ENCODE measurements at places on chromosomes 3 and 15. TPM values are rescaled to one million over a fixed set of nuclear protein-coding genes. Genes with fewer than 3 reads are reported as not detected.

DNA sequence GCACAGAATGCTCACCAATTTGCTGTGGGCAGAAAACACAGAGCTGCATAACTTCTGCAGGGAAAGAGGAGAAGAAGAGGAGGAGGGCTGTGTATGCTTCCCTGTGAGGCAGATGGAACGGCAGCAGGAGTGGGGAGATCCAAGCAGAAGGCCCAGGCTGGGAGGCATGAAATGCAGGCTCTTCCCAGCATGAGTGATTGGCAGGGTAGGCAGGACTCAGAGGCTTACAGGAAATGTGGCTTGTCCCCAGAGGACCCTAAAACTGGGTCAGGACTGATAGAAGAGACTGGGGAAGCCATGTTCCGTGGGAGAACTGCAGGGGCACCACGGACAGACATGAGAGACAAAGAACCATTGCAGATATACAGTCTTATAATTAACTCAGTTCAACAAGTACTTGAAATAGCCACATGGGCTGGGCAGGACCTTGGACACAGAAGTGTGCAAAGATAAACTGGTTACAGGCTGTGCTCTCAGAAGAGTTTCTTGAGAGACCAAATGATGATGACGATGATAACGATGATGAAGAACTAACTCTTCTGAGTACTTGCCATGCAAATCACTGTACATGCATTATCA lies 286.9 kb downstream of the EPHB1 start:
- DNase-seq, result no peak

DNA sequence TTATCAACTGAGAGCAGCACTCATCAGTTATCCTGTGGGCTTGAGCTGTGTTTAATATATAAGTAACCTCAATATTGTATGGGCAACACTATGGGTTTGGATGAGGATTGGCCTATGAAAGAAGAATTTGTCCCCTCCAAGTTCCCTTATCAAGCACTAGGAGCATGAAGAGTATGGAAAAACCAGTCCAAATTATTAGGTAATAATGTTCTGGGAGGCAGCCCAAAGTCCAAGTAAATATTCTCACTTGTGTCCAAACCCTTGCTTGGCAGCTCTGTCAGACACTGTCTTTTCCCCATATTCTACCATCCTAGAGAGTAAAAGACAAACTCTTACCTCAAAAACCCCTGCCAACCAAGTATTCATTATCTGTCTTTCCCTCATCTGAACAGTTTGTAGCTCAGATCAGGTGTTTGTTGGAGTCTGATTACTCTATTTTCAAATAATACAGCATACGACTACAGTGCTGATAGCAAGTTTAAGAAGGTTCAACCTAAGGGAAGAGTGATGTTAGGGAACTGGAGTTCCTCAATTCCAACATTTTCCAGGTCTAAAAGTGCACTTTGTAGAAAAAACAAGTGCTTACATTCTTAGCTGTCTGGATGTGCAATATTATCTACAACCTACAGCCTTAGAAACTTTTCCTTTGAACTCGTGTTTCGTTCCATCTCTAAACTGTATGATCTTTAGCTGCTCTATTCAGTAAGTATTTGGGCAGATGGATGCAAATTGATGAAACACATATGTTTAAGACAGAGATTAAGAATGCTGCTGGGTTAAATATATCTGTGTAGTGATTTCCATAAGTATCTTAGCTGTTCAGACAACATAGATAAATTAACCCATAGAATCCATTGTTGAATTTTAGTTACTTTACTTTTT lies 89.7 kb upstream of the PHLDB2 start:
- DNase-seq, result no peak

The CKMT1B gene
- total RNA-seq, result 1.9 TPM

The IGSF11 gene
- 2.2 TPM for total RNA-seq

The CYP8B1 gene
- not detected for total RNA-seq

All from neural crest cell (in vitro differentiated cells).